ENCODE measurements at places on chromosomes 3 and 15.

GRCh38 chr3:195880037-195880431, 28.3 kb downstream of the TNK2 start:
- no peak for DNase-seq

DNA sequence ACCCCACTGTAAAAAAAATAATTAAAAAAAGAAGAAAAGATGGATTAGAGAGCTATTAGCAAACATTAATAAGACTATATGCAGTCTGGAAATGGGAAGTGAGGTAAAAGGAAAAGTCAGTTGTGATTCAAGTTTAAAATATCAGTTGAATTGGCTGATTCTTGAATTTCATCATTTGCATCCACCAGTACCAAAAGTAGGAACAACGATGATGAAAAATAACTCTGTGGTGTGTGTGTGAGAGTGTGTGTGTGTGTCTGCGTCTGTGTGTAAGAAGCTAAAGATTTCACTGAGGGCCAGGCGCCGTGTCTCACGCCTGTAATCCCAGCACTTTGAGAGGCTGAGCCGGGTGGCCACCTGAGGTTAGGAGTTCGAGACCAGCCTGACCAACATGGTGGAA, 56.0 kb upstream of the SLC4A7 start:
- DNase-seq, result no peak

DNA sequence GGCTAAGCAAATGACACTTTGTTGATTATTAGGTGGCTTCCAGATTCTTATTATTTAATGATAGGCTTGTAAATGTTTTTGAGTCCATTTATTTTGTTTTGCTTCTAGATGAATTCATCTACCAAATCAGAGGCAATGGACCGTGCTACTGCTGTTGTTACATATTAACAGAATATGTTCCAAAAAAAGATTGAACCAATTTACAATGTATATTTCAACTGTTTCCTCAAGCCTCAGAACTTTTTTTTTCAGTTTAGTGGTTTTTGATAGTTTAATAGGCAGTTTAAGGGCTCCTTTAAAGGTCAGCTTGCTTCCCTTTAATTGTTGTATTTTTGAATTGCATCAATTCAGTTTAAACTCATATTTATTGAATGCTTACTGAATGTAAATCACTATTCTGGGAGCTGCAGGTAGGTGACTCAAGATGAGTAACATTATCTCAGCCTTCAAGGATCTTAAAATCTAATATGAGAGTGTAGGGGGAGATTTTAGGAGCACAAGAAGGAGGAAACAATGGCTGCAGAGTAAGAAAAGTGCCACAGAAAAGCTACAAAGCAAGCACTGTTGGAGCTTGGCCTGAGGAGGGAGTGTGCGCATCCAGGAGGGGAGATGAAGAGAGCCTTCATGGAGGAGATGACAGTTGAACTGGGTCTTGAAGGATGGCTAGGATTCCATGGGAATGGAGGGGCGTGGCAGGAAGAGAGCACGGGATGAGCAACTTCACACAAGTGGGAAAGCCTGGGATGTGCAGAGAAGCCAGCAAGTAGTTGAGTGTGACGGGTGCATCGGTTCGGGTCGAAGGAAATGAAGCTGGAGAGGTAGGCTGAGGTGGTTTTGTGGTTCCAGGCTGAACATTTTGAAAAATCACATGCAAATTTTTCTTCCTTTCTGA, 14.7 kb downstream of the MAP2K1 start:
- DNase-seq, result no peak

GRCh38 chr3:121836064-121836463, 1.1 kb downstream of the EAF2 start:
- no peak for DNase-seq

GRCh38 chr15:26757141-26757540, 15.7 kb downstream of the GABRB3 start:
- no peak for DNase-seq

GRCh38 chr3:54541369-54541768, 386.5 kb downstream of the LRTM1 start:
- no peak for DNase-seq

DNA sequence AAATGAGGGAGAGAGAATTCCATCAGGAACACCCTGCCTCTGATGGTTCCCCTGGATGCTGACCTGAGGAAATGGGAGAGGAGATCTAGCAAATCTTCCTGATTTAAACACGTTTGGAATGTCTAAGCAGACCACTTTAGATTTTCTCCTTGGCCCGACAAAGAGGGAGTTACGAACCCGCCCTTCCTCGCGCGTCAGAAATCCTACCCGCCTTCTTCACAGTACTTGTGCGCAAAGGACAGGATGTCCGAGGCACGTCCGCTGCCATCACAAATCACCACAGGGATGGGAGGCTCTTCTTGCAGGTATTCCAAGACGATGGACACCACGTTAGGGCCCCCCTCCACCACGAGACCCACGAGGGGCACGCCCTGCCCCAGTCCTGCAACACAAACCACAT, 38.6 kb downstream of the TRPM1 start:
- no peak for DNase-seq

- no peak for DNase-seq
Observed at GRCh38 chr3:100123112-100123511, 8.8 kb upstream of the FILIP1L start.

- DNase-seq, result no peak
Observed at GRCh38 chr3:436053-436452, 239.5 kb downstream of the CHL1 start.

Data from KG1 (cell line).